ENCODE measurements at places on chromosomes 1 and 21.

- no peak for DNase-seq
These were observed 4.4 kb upstream of the MAPKAPK2 start for GRCh38 chr1:206680279-206680678.

- DNase-seq: no peak
These were observed 31.4 kb downstream of the GNG12 start for GRCh38 chr1:67801903-67802302.

GRCh38 chr1:54986025-54986424 is 5.6 kb downstream of the TMEM61 start:
- DNase-seq: no peak

DNA sequence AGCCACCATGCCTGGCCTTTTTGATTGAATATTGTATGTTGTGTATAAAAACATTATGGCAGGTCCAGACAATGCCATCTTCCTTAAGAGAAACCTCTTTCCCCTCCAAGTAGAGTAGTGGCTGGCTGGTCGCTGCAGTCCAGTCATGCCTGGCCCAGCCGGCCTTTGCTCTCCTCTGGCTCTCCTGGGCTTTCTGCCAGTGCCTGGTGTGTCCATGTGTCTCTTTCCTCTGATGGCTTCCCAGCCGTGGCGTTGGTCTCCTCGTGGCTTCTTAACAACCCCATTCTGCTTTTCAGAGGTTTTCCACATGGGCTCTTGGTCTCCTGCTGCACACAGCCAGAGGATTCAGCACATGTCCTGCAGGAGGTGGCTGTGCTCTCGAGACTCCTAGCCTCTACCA is 58.7 kb downstream of the DIP2A start:
- no peak for DNase-seq

GRCh38 chr1:85975912-85976371 is 180.6 kb downstream of the COL24A1 start:
- no peak for DNase-seq

DNA sequence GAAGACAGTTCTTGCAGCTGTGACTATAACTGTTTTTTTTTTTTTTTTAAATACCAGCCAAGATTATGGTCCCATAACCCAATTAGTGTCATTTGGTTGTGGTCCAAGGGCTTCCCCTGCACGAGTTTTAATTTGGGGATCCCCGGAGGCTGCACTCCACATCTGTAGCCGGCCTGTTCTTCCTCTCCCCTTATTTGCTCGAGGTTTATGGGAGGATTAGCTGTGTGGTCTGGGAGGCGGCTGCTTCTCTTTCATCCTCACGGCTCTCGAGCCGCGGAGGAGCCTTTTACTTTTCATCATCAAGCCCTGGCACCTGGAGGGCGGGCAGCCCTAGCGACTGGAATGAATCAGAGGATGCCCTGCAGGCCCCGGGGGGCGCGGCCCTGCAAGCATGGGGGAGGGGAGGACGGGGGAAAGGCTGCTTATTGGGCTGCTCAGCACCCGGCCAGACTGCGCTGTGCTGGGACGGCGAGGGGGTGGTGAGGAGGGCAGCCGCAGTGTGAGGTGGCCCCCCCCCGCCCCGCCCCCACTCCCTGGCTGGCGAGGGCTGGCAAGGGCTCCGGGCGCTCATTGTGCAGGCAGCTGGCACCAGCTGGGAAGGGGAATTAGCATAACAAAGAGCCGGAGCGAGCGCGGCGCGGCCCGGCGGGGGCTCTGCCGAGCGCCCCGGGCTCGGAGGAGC is 18.5 kb downstream of the SERTAD4 start:
- DNase-seq: peak; percentile 81

DNA sequence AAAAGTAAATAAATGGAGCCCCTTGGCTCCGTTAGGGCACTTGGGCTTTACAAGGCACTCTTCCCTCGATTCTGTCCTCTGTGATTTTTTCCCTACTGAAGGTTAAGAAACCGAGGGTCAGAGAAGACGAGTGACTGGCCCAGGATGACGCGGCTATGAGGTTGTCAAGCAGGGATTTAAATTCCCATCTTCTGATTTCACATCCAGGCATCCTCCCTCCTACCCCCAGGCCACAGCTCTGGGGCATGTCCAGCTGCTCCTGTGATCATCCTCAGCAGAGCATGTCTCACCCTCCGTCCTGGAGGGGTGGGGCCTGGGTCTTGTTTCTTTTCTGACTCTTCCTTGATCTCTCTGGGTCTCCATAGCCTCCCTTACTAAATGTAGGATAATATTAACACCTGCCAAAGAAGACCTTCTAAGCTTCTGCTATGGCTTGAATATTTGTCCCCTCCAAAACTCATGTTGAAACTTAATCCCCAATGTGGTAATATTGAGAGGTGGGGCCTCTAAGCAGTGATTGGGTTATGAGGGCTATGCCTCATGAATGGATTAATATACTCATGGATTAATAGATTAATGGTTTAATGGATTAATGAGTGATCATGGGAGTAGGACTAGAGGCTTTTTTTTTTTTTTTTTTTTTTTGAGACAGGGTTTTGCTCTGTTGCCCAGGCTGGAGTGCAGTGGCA is 4.6 kb downstream of the CRYBG2 start:
- no peak for DNase-seq

DNA sequence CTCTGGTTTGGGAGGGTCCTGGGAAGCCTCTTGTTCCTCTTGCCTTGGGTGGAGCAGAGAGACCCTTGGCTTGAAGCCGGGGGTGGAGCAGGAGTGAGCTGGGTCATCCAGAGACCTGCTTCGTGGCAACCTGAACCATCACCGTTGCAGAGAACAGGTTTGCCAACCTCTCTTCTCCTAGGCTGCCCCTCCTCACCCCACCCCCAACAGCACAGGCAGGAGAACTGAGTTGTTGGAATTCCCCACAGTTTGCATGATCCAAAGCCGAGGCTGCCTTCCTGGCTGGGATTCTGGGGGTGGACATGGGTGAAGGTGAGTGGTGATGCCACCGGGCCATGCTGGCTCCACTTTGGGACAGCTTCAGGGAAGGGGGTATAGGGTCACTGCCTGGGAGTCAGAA is 2.2 kb downstream of the WNT4 start:
- DNase-seq: no peak

DNA sequence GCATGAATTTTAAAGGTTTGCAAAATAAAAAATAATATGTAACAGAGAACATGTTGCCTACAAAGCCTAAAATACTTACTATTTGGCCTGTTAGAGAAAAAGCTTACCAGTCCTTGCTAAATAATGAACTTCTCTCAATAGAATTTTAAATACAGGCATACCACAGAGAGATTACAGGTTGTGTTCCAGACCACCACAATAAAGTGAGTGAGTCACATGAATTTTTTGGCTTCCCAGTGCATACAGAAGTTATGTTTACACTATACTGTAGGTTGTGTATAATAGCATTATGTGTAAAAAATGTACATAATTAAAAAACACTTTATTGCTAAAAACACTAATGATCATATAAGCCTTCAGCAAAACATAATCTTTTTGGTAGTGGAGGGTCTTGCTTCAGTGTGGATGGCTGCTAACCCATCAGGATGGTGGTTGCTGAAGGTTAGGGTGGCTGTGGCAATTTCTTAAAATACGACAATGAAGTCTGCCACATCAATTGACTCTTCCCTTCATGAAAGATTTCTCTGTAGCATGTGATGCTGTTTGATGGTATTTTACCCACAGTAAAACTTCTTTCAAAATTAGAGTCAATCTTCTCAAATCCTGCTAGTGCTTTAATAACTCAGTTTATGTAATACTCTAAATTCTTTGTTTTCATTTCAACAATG is 48.6 kb downstream of the SCYL3 start:
- no peak for DNase-seq

- DNase-seq: no peak
These were observed 121.4 kb upstream of the GORAB start for GRCh38 chr1:170410401-170411166.

DNA sequence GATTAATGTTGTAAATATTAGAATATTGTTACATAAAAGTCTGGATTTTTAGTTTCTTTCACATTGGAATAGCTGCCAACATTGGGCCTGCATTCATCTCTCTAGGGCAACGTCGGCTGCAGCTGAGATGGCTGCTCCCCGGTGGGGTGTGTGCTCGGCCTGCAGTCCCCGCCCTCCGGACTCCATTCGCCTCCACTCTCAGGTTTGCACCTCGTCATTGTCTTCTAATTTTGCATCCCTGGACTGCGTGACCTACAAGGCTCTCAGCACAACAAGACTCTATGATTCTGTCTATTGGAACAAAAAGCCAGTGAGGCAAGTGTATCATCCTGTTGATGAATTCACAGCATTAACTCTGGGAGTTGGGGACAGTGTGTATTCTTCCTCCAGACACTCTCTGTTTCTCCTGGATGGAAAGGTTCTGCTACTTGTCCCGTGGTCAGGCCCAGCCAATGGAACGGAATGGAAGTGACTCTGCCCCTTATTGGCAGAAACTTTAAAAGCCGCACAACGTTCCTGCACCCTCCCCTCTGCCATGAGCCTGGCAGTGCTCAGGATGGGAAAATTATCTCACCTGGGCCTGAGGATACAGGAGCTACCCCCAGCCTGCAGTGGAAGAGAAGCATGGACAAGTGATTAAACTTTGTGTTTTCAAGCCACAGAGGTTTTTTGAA is 105.0 kb upstream of the SAMD11 start:
- no peak for DNase-seq

GRCh38 chr1:156065212-156065611 is 4.3 kb downstream of the RAB25 start:
- DNase-seq: no peak

DNA sequence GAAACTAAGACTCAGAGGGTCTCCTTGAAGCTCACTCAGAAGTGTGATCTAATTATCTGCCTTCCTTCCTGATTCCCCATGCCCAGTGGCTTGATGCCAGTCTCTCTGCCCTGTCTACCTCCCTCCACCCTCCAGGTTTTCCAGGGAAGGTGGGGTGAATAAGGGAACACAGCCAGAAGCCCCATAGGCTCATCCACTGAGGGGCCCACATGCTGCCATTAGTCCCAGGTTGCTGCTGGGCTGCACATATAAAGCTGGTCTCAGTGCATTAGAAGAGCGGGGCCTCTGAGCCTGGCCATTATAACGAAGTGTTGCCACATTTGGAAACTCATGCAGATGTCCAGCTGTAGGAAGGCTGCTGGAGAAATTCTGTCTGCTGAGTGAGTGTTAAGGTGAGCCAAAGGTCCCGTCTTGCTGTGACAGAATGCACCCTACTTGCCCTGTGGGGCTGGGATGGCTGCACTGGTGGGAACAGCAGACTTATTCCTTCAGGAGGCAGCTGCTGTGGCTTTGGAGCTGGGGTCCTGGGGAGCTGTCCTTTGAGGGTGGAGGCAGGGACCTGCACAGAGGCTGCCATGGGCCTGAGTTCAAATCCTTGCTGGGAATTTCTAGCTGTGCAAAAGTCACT is 2.9 kb downstream of the ADORA1 start:
- no peak for DNase-seq

DNA sequence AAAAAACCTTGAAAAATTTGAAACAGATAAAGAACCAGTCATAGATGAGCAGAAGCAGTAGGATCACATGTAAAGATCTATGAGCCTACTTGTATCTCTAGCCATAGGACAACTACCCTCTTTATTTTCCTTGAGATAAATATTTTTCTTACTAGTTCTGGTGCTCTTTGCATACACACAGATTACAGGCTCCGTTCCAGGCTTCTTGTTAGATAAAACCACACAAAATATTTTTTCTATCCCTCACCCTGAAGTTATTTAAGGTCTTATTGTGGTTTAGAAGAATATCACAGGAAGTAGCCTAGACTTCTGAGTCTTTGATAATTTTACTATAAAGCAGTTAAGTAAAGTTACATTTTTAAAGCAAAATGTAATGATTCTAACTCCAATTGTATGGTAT is 512.2 kb downstream of the NEGR1 start:
- no peak for DNase-seq

GRCh38 chr1:162560303-162561036 is 1.1 kb upstream of the UAP1 start:
- no peak for DNase-seq

- no peak for DNase-seq
These were observed 64.8 kb downstream of the HIVEP3 start for GRCh38 chr1:41853907-41854306.

GRCh38 chr1:57916041-57916440 is 492.2 kb upstream of the DAB1 start:
- DNase-seq: no peak

GRCh38 chr1:246200225-246200624 is 306.9 kb downstream of the SMYD3 start:
- no peak for DNase-seq

DNA sequence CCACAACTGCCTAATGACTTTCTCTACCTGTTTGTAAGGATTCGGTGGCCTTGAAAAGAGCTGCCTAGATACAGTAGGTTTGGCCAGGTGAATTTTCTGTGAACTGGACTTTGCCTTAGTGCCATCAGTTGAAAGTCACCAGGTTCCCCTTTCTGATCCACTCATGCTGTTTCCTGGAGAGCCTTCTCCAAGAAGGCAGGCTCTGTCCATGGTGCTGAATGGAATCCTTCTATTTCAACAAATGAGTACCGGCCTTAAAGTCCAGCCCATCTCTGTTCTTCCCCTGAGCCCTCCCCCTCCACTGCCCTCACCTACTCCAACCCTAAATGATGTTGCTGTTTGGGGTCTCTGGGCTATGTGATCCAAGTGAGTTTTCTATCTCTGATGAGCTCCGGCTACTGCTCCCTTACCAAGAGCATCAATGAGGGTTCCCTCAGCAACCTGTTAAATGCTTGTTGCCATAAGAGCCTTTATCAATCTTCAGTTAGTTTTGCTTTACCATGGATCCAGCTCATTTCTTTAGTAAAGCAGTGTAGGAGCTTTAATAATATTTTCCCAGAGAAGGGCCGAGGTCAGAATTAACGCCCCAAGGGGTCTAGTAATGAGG is 500.4 kb downstream of the PTPRU start:
- no peak for DNase-seq

- DNase-seq: no peak
These were observed 384.5 kb downstream of the LMX1A start for GRCh38 chr1:164971921-164972415.

DNA sequence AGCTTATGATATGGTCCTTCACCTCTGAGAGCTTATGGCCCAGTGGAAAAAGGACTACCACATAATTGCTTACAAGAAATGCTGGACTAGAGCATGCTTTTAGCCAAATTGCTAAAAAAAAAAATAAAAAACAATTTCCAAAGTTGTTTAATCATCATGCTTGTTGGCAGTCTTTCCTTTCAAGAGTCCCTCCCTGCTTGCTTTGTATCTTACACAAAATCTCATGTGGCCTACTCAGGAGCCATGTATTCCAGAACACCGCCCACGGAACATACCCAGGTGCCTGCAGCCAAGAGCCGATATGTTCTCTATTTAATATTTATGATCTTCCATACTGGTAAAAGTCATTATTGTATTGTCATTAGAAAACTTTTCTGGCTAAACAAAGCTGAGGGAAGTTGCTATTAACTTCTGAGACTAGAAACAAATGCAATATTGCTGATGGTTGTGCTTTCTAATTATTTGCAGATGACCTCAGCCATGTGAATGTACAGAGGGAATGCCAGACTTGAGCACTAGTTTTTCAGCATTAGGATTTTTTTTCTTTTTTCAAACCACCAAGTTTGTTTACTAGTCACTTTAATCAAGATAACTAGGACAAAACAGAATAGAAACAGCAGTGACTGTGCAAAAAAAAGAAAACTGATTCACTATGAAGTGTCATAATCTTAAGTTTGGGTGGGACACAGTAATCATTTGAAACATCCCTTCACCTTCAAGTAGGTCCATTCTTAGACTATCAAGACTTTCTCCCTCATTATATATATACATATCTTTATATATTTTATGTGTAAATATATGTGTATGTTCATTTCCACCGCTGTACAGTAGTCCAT is 129.3 kb upstream of the GORAB start:
- no peak for DNase-seq

GRCh38 chr1:87478231-87478630 is 149.6 kb downstream of the LMO4 start:
- no peak for DNase-seq

GRCh38 chr1:192697771-192698170 is 61.8 kb downstream of the RGS13 start:
- no peak for DNase-seq

- DNase-seq: peak; percentile 6
These were observed 32.7 kb upstream of the KHDRBS1 start for GRCh38 chr1:31980835-31981455.

Data from aorta (tissue), 5 donors.